ENCODE measurements at places on chromosomes 16 and 17.

- DNase-seq, result no peak
Measured at GRCh38 chr17:14135906-14136590, 66.7 kb downstream of the COX10 start.

DNA sequence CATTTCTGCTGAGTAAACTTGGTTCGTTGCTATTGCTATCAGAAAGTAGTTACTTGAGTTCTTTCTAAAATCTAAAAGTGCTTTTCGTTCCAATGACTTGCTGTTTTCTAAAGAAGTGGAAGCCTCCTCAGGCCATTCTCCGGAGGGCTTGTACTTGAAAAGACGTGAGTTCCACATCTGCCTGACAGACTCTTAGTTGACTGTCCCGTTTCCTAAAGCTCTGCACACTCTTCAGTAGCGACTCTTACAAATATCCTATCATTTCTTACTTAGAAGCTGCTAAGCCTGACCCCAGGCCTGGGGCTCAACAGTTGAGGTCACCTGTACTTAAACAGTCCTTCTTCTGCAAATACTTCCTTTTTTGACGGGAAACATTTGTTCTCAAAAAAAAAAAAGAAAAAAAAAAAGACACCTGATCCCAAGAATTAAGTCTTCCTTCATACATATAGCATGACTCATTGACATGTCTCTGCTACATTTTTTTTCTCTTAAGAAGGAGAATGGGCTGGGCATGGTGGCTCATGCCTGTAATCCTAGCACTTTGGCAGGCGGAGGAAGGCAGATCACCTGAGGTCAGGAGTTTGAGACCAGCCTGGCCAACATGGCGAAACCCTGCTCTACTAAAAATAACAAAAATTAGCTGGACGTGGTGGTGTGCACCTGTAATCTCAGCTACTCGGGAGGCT lies 61.5 kb downstream of the DHRS7C start:
- DNase-seq, result no peak

DNA sequence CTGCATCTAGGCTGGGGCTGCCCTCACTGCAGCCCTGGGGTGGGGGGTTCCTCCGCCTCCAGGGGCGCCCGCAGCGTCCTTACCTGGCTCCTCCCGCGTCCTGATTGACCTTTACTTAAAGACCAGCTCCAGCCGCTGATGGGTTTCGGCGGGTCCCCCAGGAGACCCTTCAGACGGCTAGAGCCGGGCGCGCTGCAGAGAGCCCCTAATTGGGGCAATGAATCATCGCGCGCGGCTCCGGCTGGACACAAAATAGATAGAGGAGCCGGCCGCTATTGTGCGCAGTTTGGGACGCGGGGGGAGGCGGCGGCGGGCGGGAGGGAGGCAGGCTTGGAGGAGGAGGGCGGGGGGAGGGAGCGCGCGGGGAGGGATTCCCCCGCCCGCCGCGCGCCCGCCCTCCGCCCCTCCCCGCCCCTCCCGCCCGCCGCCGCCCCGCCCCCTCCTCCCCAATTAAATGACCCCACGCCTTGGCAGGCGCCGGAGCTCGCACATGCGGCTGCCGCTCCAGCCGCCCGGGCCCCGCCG lies 56.5 kb upstream of the CIBAR2 start:
- DNase-seq, result no peak

DNA sequence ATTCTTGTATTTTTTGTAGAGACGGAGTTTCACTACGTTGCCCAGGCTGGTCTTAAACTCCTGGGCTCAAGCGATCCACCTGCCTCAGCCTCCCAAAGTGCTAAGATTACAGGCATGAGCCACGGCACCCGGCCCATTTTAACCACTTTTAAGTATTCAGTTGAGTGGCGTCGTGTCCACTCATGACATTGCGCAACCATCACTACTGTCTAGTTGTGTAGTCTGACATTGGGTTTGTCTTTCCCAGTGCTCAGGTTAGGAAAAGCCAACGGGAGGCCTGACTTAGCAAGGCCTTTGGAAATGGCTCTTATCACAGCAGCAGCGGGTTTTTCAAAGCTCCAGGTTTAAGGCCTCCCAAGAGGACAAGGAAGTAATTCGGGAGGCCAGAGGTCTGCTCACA lies 58.7 kb downstream of the LITAF start:
- DNase-seq, result no peak

DNA sequence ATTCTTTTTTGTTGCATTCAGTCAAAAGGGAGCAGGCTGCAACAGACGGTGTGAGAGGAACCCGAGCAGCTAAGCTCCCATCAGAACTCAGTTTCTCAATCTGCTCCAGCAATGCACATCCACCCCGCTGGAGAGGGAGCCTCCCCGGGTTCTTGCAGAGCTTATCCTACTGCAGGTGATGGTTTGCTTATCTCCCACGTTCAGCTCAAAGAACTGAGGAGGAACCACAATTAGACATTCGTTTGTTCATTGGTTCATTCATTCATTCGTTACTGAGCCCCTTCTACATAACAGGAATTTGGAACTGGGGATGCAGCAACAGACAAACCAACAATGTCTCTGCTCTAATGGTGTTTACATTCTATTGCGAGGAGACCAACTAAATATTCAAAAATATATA lies 22.2 kb upstream of the ALOX15 start:
- no peak for DNase-seq

GRCh38 chr16:86395477-86395876 lies 114.8 kb upstream of the FOXF1 start:
- no peak for DNase-seq

DNA sequence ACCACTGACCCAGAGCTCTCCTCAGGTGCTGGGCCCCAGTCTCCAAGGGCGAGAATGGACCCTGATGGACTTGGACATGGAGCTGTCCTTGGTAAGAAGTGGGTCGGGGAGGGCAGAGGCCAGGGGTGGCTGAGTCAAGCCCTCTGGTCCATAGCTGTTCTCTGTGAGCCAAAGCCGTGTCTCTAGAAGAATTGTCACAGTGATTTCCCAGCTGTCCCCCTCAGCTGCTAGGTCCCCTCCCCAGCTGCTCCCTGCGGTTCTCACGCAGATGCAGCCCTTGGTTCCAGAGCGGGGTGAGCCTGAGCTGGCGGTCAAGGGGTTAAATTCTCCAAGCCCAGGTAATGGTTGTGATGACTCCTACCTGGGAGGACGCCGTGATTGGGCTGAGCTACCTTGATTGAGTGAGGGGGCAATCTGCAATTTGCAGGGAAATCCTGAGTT lies 1.3 kb upstream of the NOL3 start:
- no peak for DNase-seq

DNA sequence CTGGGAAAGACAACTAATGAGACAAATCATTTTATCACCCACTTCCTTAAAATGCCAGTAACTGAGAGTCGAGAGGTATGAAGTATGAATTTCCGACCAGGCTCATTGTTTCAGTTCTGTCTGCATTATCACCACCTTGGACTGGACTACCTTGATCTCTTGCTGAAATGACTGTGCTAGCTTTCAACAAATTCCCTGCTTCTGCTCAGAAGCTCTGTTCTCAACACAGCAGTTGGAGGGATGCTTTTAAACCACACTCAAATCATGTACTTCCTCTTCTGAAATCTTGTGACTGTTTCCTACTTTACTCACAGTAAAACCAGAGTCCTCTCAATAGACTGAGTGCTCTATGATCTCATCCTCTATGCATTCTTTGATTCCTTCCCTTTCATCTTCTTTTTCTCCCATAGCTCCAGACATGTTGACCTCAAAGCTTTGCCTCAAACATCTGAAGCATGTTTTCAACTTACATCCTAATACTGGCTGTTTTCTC lies 195.8 kb downstream of the KCNJ2 start:
- no peak for DNase-seq

DNA sequence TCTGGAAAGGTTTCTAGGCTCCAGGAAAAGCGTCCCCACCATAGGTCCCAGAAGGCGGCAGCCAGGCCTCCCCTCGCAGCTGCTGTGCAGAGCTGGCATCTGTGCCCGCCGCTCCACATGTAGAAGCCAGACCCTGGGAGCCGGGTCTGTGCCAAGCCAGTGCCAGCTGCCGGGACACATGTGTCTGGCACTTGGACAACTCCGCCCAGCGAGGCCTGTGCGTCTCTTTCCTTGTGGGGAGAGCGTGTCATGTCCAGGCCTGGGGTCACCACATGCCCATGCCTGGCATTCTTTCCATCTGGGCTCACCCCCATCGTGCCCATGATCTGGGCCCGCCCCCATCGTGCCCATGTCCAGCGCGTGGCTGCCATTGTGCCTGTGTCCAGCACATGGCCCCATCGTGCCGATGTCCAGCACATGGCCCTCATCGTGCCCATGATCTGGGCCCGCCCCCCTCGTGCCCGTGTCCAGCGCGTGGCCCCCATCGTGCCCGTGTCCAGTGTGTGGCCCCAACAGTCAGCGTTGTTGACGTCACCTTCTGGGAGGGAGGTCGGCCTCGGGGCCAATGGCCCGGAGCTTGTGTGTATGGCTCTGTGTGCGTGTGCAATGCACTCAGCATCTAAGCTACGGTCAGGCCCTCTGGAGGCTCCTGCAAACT lies 13.3 kb upstream of the ACSF3 start:
- DNase-seq, result no peak

DNA sequence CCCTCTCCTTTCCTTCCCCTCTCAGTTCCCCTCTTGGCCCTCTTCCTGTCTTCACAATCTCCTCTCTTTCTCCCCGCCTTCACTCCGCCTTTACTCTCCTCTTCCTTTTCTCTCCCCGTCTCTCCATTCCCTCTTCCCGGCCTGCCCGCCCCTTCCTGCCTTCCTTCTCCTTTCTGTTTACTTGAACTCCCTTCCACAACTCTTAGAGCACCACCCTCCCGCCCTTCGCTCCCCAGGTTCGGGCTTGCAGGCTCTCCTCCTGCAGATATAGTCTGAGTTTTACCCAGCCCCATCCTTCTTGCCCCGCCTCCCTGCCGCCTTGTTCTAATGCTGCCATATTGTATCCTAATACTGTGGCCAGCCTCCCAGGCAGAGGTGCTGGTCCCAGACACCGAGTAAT lies 201.5 kb upstream of the N4BP1 start:
- DNase-seq, result no peak
